ENCODE measurements at places on chromosomes 3 and 15.

DNA sequence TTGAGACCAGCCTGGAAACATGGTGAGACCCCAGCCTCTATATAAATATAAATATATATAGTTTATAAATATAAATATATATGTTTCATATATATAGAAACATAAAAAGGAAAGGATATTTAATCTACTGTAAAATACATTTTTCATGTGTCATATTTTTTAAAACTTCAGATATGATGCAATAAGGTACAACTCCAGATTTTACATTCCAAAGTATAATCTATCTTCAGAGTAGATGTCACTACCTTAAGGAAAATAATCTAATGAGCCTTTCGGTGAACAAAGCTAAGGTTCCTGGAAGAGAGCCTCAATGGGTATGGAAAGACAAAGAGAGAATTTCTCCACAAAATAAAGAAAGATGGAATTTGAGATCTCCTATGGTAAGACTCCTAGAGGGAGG lies 16.9 kb downstream of the EFHB start:
- no peak for DNase-seq

DNA sequence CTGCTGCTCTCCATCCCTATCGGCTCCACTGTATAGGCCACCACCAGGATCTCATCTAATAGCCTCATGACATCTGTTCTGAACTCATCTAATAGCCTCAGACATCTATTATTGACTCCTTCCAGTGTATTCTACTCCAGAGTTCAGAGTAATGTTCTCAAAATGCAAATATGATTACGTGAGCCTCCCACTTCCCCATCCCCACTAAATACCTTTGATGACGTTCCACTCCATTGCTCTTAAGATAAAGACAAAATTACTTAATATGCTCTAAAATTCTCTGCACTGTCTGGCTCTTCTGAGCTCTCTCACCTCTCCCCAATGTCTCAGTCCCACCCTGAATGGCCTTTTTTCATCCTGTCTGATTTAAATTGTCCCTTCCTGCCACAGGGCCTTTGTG lies 94.7 kb downstream of the SAMMSON start:
- no peak for DNase-seq

DNA sequence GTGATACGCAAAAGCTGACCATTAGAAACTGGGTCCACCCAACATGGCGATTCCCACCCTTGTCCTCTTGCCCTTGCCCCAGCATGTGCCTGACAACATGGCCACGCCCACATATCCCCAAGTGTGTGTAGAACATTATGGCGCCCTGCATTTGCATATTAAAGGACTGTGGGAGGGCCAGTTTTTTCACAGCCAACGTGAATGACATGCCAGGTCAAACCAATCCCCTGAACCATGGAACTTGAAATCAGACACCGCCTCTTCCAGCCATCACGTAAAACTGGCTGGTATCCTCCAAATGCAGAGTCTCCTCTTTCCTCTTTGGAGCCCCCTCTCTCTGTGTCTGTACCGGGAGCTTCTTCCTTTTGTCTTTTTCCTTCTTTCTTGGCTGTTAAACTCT lies 156.7 kb upstream of the EPHA6 start:
- DNase-seq = no peak

DNA sequence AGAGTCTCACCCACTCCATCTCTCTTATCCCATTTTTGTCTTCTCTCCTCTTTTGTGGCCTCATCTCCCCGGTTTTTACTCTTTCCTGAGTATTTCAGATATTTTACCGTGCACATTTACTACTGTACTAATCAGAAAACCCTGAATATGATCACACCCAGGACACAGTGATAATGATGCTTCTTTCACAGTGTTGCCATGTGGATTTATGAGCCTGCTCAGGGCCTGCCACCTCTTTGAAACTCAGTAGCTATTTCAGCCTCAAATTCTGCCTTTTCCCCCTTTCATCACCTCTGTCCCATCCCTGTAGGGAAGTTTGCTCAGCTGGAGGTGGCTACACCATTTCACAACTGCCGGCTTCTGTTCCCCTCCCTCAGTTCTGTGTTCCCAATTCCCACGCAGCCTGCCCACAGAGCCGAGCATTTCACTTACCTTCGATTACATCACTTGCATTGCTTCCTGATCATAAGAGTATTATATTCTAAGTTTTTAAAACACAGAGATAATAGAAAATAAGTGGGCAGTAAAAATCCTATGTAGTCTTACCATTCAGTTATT lies 33.2 kb downstream of the ARNT2 start:
- DNase-seq = no peak

DNA sequence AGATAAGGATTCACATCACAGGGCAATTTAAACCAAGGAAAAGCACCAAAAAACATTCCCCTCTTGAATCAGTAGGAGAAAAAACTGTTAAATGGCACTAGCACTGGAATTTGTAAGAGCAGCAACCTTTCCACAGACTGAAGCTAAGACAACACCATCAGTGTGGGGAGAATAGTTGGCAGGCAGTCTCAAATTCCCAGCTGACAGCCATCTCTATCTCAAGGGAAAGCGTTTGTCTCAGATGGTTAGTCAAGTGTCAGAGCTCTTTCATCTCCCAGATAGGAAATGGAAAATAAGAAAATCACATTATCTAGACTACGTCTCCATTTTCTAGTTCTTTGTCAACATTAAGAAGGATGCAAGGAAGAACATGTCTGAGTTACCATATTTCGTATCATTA lies 228.7 kb downstream of the WDR72 start:
- DNase-seq = no peak

DNA sequence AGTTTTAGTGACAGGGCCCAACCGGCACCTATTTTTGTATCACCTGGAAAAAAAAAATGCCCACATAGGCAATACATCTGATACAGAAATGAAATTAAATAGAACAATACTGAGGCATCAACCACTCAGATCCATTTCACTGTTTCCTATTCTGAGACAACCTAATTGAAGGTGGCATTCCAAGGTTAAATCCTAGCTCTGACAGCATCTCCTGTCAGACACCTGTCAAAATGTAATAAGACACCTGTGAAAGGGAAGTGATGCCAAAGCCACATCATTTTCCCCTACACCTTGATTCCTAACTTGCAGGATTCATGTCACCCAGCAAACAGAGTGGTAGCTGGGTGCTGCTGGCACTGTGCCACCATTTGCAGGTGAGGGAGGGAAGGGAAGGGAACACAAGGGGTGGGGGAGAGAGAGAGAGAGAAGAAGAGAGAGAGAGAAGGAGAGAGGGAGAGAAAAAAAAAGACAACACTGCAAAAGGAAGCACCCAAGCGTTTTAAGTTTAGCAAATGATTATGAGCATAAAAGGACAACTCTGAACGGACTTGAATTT lies 1044.6 kb upstream of the CFAP20DC start:
- peak; percentile 39 for DNase-seq

GRCh38 chr3:155382396-155383042 lies 89.0 kb upstream of the STRIT1 start:
- DNase-seq = peak; percentile 67

DNA sequence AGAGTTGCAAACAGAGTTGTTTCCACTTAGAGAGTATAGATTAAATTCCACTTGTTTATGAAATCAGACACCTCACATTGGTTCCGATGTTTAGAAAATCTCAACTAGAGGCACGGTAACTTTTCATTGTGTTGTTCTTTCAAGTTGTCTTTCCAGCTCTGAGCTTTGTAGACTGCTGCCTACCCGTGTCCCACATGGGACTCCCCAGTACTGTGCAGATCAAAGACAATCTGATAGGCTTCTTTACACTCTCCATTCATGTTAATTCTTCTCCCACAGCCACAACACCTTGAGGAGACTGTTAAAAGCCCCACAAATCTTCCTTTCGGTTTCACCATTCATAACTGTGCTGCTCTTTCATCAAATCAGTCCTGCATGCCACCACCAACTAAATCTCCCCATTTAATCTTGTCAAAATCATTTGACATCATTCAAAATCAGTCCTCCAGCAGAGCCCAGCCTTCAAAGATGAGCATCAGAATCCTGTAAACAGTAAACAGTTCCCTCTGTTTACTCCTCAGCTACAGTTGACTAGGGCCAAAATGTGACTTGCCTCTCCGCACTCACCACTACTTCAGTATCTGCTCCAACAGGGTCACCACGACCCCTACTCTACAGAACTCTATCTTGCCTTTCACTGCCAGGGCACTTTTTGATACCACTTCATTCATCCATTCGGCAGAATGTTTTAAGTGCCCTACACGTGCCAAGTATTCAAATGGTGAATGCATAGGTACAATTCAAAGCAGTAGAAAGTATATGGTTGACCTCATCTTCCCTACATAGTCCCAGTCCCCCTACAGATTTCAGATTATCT lies 8.3 kb downstream of the ANXA2 start:
- DNase-seq = peak; percentile 22

DNA sequence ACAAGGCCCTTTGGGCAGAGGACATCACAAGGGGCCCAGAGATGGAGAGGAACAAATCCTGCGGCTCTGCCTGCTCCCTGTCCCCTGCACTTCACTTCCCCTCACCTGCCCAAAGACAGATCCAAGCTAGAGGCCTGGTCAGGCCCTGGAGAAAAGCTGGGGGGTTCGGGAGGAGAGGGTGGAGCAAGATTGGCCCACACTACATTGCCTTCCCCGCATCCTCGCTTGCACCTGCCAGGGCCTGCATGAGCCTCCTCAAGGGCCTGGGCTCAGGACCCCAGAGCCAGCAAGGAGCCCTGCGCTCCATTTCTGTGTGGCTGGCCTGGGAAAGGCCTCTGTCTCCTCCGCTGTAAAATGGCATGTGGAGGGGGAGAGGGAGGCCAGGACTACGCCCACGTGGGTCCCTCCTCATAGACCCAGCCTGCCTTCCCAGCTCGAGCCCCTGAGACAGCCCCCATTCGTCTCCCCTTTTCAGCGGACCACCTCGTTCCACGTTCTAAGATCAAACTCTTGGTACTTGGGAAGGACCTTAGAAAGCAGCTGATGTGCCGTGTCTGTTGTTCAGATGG lies 106.0 kb downstream of the HMG20A start:
- DNase-seq = no peak

DNA sequence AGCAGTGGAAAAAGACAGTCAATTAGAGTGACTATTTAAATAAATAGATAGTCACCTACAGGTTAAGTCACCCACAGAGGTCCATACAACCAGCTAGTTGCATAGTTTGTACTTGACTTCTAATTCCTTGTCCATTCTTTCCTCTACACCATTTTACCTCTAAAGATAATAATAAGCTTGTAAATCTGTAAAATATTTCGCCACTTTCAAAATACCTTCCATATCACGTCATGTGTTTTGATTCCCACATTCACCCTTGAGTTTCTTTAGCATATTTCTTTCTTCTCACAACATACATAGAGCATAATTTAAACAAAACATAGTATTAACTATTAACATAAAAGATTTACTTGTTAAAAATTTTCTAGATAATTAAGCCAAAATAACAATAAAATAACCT lies 689.6 kb downstream of the MECOM start:
- no peak for DNase-seq

GRCh38 chr3:147423798-147424580 lies 14.8 kb downstream of the ZIC1 start:
- DNase-seq = no peak

DNA sequence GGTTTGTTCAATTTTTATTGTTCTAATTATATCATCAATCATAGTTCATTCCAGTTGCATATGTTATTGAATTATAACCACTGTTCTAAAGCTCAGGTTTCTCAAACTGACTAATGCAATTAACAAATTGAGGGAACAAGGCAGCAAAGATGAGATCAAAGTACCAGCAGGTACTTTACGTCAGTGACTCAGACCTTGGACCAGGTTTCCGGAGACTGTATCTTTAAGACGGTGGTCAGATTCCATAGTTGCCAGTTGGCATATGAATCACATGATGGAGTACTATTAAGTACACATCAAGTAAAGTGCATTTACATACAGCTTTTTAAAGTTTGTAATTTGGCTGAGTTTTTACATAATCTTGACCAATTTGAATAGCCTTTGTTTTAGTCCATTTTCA lies 583.6 kb upstream of the ROBO2 start:
- DNase-seq = no peak

- DNase-seq = no peak
Measured at GRCh38 chr3:8746780-8747345, 13.3 kb downstream of the CAV3 start.

GRCh38 chr3:152941859-152942258 lies 106.9 kb downstream of the P2RY1 start:
- no peak for DNase-seq

- DNase-seq = no peak
Measured at GRCh38 chr15:37926136-37926535, 8.3 kb upstream of the TMCO5A start.

GRCh38 chr15:25767356-25768151 lies 95.6 kb downstream of the ATP10A start:
- DNase-seq = no peak

DNA sequence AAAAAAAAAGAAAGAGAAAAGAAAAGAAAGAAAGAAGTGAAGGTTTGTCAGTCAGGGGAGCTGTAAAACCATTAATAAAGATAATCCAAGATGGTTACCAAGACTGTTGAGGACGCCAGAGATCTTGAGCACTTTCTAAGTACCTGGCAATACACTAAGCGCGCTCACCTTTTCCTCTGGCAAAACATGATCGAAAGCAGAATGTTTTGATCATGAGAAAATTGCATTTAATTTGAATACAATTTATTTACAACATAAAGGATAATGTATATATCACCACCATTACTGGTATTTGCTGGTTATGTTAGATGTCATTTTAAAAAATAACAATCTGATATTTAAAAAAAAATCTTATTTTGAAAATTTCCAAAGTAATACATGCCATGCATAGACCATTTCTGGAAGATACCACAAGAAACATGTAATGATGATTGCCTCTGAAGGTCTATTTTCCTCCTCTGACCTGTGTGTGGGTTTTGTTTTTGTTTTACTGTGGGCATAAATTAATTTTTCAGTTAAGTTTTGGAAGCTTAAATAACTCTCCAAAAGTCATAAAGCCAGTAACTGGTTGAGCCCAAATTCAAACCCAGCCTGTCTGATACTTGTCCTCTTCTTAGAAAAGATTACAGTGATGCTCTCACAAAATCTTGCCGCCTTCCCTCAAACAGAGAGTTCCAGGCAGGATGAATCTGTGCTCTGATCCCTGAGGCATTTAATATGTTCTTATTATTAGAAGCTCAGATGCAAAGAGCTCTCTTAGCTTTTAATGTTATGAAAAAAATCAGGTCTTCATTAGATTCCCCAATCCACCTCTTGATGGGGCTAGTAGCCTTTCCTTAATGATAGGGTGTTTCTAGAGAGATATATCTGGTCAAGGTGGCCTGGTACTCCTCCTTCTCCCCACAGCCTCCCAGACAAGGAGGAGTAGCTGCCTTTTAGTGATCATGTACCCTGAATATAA lies 2.0 kb downstream of the B2M start:
- DNase-seq = peak; percentile 28

DNA sequence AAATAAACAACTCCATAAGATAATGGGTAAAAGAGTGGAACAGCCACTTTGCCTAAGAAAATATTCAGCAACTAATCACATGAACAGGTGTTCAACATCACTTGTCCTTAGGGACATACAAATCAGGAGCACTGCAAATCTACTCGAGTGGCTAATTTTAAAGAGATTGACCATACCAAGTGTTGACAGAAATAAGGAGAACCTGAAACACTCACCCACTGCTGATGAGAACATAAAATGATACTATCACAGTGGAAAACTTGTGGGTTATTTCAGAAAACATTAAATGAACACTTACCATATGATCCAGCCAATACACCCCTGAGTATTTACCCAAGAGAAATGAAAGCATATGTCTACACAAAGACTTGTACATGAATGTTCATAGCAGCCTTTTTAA lies 70.5 kb downstream of the GABRB3 start:
- DNase-seq = no peak

Measured in RPMI8226 (cell line).